ENCODE measurements at places on chromosomes 2 and 18.

DNA sequence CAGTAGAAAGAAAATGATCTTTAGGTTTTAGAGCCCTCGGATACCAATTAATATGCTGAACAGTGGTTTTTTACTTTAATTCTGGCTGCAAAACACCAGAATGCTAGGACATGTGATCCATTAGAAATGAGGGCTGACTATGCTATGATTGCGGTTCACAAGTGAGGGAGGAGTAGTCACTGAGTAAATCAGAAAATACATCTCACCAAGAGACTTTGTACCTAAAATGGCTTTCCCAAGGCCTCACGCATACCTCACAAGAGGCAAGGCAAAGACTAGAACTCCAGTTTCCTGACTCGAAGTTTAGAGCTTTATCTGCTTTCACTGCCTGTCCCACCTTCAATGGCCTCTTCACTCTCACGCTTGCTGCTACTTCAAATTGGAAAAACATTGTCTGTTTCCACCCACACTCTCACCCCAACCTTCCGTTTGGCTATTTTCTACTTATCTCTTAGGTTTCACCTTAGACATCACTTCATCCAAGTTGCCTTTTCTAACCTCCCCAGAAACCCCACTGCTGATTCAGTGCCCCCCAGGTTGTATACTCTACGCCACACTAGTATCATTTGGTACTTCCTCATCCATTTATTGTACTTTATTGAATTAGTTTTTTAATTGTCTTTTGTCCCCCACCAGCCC is 5.1 kb upstream of the MBD2 start:
- no peak for DNase-seq

DNA sequence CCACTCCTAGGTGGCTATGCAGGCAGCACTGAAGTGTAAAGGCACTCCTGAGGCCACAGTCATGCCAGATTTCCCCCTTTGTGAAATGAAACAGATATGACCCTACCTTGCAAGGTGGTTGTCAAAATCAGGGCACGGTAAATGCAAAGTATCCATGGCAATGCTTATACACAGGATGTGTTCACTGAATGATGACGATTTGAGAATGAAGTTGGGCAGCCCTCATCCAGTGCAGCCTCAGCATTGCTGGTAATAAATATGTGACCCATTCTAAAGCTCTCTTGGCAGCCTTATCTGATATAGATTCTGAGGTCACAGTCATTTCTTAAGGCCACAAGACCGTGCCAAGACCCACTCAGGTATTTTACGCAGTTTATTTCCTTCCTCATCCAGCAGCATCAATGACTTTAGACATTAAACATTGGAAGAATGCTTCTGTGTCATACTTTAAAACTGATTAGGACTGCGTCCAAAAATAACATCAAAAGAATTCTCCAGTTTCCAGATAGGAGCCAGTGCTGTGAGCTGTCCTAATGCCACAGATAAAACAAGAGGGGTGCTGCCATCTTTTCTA is 125.5 kb upstream of the SERTAD2 start:
- DNase-seq, result no peak

DNA sequence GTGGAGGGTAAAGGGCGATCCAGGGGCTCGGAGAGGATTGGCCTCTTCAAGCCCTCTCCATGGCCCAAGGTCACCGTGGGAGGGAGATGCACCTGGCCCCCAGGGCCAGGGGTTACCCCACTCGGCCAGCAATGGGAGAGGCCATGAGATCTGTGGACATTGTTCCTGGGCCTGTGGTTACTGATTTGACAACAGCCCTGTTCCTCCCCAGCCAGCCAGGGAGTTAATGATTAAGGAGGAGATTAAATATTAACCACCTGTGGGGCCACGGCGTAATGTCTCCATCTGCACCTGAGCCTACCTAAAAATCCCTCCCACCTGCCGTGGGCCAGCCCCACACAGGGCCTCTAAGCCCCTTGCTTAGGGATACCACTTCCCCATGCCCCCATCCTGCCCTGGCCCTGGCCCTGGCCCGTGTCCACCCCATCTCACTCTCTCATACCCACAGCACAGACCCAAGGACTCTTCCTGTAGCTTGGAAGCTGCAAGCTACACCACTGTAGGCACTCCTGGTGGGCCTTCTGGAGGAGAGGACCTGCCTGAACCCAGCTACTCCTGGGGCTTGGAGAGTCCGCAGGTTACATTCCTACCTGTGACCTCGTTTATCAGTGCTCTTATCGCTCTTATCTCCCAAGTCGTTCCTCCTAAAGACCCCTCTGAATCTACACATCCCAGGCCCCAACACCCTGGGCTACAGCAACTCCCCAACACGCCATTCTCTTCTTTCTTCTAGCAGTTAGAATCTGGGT is 32.1 kb downstream of the ZFP36L2 start:
- DNase-seq, result no peak

DNA sequence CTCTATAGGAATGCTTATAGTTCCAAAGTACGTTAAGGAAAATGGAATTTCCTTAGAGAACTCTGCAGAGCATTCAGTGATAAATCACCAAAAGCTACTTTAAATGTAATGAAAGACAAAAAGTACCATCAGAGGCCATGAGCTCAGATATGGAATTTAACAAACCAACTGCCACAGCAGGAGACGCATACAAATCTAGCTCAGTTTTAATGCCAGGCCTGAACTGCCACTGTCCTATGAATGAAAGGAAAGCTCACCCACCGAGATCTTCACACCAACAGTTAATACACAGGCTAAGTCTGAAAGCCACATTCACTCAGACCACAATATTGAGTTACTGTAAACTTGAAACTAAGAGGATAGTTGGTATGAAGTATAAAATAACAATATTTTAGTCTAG is 126.8 kb downstream of the ZNF516 start:
- no peak for DNase-seq

DNA sequence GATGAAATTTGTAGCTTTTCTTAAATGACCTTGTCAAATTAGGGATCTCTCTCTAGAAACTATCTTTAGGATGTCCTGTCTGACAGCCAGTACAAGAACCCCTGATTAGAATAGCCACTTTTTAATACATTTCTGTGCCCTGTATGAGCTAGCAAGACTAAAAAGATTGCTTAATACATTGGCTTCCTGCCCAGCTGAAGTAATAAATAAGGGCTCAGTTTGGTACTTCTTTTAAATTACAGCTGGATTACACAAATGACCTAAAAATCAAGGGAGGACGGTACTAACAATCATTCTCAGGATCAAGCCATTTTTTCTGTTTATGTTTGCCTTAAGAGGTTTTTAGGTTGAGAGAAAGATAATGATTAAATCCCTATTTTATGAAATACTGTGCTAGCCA is 11.6 kb upstream of the OLA1 start:
- DNase-seq, result no peak

- DNase-seq, result no peak
These were observed 21.9 kb upstream of the ALPI start for GRCh38 chr2:232434091-232434490.

DNA sequence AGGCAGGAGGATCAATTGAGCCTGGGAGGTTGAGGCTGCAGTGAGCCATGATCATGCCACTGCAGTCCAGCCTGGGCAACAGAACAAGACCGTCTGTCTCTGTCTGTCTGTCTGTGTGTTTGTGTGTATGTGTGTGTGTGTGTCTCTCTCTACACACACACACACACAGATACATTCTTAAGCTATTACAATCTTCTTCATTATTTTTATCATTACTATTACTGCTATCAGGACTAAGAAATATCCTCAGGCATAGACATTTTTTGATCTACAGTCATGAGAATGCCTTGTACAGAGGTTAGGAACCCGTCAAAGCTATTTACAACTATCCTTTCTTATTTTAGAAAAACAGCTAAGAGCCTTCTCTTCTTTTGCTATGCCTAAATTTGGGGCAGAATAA is 207.4 kb downstream of the NEDD4L start:
- DNase-seq, result no peak

DNA sequence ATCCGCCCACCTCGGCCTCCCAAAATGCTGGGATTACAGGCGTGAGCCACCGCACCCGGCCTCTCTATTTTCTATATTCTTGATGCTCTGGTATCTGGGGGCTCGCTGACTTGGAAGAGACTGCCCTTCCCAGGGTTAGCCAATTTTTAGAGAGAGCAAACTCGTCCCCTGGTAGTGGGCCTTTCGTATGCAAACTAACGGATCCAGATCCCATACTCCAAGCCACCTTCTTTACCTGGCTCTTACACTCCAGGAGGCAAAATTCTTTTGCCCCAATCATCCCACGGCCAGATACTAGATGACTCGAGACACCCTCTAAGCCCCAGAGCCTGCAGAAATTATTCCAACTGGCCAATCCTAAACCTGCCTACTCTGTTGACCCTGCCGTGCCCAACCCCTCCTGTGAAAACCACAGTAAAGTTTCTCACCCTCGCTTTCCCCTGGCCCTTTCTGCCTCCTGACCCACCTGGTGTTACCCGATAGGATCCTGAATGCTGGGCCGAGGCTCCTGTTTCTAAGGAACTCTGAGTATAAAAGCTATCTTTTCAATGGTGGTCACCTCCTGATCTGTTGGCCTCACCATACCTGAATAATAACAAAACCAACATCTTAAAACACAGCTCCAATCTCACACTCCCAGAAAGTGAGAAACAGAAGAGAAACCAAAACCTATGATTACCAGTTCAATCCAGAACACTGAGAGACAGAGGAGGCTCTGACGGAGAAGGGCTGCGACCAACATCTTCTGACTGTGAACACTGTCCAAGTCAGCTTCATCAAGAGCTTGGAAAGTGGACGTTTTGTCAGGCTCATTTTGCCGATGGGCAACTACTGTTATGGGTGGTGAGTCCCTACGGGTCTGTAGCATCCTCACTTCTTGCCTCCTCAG is 57.6 kb upstream of the ZNF532 start:
- DNase-seq, result no peak

DNA sequence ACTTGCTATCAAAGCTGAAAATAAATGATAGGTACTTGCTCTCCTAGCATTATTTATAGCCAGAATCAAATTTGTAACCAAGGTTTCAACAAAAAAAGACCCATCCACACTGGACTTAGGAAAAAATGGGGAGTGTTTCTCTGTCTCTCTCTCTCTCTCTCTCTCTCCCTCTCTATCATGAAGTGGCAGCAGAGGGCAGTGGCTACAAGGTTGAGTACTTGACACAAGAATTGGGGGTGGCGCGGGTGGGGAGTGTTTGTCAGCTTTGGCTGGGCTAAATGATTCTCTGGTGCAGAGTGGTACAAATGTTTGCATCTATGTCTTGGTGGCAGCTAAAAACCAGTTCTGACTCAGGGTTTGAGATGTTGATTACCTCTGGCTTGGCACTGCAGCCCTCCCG is 85.0 kb downstream of the RBM43 start:
- no peak for DNase-seq

DNA sequence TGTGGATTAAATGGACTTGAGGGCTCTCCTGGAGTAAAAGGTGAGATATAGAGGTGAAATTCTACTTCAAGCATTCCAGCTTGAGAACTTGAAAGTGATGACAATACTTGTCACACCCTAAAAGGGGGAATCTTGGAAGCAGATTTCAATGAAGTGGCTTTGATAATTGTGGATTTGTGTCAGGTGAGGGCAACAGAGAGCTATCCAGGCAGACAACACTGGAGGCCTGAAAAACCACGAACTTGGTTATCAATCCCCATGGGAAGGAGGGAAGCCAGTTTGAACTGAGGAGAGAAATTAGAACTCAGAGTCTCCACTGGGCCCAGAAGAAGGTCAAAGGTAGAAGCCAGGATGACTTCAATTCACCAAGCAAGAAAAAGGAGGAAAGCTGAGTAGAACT is 263.9 kb downstream of the FIGN start:
- no peak for DNase-seq

DNA sequence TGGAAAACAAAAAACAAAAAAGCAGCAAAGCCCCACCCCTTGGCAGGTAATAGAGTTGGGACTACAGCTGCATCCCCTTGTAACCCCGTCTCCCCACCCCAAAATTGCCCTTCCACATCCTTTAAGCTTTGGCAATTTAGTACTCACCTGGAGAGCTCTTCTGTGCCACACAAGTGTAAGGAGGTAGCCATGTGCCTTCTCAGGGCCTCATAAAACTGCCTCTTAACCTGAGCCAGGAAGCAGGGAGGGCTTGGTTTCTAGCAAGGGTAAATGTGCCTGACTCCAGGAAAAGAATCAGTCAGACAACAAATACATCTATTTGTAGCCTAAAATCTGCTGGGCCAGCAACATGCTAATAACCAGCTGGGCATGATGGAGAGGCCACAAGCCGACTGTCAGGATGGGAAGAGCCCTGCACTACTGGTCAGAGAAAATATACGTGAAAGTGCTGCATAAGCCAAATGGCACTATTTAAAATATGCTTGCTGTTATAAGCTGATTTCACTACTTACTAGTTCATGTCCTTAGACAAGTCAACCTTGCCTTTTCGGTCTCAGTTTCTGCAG is 46.3 kb downstream of the NOP58 start:
- no peak for DNase-seq

- DNase-seq, result no peak
These were observed 1.2 kb downstream of the ZNF236 start for GRCh38 chr18:76823587-76824011.

DNA sequence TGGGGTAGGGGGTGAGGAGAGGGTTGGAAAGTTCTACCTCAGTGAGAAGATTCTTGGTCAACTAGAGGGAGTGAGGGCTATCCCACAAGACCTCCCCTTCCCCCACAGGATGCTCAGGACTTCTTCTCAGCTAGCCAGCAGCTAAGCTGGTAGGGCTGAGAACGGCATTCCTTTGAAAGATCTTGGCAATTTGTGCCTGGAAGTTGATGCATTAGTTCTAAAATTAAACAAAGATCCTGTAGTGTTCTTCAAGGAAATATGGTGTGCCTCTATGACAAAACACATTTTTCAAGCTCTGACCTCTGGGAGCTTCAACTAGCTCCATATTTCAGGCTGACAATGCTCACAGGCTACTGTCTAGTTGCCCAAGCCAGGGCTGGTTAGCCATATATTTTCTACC is 2.3 kb downstream of the LYPD1 start:
- DNase-seq, result no peak

DNA sequence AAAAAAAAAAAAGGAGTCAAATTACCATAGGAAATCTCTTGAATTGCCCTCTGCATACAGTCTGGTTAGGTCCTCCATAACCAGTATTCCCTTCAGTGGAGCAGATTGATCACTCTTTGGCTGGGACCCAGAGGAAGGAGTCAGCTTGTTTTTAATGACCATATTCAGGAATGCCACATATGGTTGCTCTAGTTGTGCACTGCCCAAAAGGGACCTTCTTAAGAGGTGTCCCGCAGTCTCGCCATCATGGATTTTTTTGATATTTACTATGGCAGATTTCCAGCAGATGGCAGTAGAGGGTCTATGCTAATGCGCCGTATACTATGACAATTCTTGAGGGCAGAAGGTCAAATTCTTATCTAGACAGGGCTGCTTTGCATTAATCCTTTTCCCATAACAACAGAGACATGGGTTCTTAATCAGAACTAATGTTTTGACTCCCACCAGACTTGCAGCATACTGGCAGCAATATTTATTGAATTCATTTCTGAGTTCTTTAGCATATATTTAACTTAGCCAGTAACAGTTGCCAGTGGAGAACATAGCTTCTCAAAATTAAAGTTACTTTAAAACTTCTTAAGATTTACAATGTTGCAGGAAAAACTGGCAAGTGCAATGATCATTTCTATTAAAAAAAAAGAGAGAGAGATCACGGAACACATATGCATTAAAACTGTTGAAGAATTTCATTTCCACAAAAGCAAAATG is 31.8 kb upstream of the INPP4A start:
- peak; percentile 67 for DNase-seq

Data from CD4-positive, alpha-beta T cell treated with Interleukin-6 at 100 ng/mL for 8 hours (primary cell).